Esophagus (tissue), 2 donors: ENCODE measurements at places on chromosomes 3 and 15. TPM values are rescaled to one million over a fixed set of nuclear protein-coding genes. Genes with fewer than 3 reads are reported as not detected.

Gene TRANK1
- polyA plus RNA-seq = 2.0 TPM

Gene PLSCR4
- polyA plus RNA-seq = 3.3 TPM

Gene IGSF11
- polyA plus RNA-seq = 0.67 TPM

Gene PLA2G4E
- 1.2 TPM for polyA plus RNA-seq

Gene ASB14
- polyA plus RNA-seq = not detected
